ENCODE measurements at places on chromosomes 12 and 14. TPM values are rescaled to one million over a fixed set of nuclear protein-coding genes. Genes with fewer than 3 reads are reported as not detected.

Gene NAV3
- total RNA-seq = 98.3 TPM

Gene KLRC1
- not detected for total RNA-seq

Gene RERGL
- not detected for total RNA-seq

Gene CCDC175
- not detected for total RNA-seq

Gene HCAR1
- total RNA-seq = not detected
